Activated naive CD4-positive, alpha-beta T cell (primary cell): ENCODE measurements at places on chromosomes 1 and 21.

DNA sequence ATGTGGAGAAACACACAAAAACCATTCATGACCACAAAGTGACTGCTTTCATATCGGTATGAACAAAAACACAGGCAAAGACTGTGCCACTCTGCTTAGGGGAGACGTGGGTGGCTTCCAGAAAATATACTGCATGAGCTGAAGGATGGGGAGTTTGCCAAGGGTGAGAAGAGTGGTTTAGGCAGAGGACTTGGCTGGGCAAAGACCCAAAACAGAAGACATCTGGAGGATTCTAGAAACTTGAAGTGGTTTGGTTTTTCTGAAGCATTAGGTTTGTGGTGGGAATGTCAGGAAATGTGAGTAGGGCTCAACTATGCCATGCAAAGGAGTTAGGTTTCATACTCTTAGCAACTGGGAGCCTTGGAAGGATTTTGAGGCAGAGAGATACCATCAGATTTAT, 26.6 kb upstream of the DNM3 start:
- no peak for DNase-seq

GRCh38 chr1:32427264-32427963, 33.2 kb upstream of the BSDC1 start:
- no peak for DNase-seq

GRCh38 chr1:21724098-21724497, 54.9 kb upstream of the RAP1GAP start:
- DNase-seq: no peak

GRCh38 chr1:3312898-3313575, 141.4 kb upstream of the ARHGEF16 start:
- no peak for DNase-seq
